ENCODE measurements at places on chromosomes 16 and 17. TPM values are rescaled to one million over a fixed set of nuclear protein-coding genes. Genes with fewer than 3 reads are reported as not detected.

Gene C17orf100
- 0.72 TPM for total RNA-seq

Gene P2RX1
- 2.3 TPM for total RNA-seq

Gene YBX2
- 0.51 TPM for total RNA-seq

Gene TMC7
- 2.4 TPM for total RNA-seq

Gene EFNB3
- total RNA-seq = 2.3 TPM

DNA sequence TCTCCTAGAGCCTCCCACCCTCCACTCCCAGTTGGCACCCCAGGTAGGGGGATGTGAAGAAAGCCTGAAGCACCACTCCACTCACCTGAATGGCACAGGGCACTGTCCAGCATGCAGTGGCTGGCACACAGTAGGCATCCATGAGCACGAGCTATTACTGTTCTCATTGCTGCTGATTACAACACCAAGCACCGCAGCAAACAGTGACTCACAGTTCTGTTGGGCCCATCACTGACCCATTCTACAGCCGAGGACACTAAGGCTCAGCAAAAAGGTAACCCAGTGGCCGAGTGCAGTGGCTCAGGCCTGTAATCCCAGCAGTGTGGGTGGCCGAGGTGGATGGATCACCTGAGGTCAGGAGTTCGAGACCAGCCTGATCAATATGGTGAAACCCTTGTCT is 2.7 kb downstream of the ZSCAN10 start:
- DNase-seq = no peak

GRCh38 chr16:57648125-57648524 is 19.7 kb downstream of the ADGRG1 start:
- no peak for DNase-seq

- DNase-seq = no peak
Measured at GRCh38 chr16:50263940-50264929, 2.1 kb upstream of the ADCY7 start.

DNA sequence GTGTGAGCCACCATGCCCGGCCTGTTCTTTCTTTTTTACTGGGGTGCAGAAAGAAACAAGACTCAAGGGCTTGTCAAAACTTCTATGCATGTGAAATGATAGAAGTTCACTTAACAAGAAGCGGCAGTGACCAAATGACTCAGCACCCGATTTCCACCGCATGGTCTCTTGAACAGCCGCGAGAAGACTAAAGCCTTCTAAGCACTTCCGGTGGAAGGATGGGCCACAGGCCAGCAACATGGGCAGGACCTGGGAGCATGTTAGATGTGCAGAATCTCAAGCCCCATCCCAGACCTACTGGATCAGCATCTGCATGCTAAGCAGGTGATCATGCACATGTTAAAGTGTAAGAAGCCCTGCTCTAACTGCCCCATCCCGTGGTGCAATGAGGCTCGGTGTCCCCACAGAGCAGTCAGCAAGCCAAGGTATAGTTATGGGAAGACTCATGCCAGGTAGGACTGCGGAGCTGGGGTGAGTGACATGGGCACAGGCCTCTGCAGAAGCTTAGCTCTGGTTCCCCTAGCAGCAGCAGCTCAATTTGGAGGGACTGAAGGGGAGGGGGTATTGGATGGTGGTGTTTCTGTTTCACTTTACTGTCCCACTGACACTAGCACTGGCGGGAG is 88.5 kb upstream of the HNF1B start:
- DNase-seq = no peak

GRCh38 chr17:80212962-80213642 is 7.0 kb downstream of the SGSH start:
- no peak for DNase-seq

DNA sequence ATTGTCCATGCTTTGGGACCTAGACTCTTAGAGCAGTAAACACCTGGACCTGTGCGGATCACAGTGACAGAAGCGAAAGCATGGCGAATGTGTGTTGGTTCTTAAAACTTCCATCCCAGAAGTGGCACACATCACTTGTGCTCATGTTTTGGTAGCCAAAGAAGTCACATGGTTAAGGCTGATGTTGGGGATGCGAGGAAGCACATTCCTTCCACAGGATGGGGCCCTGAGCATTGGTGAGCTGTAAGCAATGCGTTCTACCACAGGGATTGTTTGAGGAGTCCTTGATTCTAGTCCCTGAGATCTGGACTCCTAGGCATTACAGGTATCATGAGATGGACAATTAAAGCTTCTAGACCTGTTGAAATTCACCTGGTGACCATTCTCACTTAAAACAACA is 375.9 kb downstream of the UTP18 start:
- DNase-seq = no peak

DNA sequence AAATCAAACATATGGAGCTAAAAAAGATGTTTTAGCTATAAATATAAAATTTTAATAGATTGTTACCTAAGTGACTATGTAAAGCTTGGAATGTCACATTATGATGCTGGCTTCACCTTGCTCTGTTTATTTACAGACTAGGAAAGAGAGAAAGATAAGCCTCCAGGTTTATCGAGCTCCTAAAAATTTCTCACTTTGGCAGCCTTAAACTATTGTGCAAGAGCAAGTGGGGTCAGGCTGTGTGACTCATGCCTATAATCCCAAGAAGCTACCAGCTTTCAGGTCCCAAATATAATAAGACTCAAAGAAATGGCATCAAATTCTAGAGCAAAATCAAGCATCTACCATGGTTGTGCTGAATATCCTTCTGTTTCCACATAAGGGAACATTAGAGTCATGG is 34.3 kb upstream of the PRSS54 start:
- DNase-seq = no peak

- DNase-seq = no peak
Measured at GRCh38 chr17:71790791-71791190, 330.0 kb upstream of the SOX9 start.

DNA sequence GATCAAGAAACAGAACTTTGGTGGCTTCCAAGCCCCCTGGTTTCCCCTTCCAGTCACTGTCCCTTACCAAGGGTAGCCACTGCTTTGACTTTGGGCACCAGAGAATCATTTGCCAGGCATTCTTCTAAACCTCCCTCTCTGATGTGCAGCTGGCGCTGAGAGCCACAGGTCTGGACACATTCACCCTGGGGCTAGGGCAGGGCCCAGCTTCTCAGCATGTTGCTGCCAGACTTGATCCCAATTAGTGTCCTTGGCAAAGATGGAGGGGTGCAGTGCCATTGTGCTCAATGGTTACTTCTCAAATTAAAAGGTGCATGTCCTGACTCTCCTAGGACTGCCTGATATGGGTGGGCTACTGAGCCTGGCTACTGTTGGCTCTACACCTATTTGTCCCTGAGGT is 7.6 kb upstream of the SLC47A2 start:
- DNase-seq = peak; percentile 46
